ENCODE measurements at places on chromosomes 16 and 17.
A peak's percentile ranks its signal among the peaks of the same experiment; 100 is the strongest.

DNA sequence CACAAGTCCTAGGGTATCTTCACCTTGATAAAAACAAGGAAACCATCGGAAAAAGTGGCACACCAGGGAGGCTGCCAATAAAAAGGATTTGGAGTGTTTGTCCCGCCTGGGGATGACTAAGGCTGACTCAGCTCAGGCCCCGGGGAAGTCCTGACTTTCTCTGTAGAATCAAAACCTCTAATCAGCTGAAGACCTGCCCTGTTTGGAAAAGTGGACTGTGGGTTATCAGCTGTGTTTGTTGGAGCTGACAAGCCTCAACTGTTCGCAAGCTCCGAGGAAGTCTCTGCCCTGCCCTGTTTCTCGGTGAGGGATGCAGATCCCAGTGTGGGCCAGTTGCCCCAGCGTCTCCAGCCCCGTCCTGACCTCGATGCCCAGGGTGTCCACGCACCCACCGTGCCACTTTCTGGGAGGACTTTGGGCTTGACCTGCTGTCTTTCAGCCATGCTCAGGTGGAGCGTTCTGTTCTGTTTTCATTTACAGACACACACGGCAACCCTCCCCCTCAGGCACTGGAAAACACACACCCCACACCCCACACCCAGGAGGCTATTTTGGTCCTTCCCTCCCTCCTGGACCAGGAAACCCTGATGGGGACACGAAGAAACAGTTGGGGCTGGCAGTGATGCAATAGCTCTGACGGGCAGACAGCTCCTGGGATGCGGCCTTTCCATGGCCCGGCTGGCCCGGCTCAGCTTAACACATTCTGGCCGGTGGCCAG lies 27.6 kb upstream of the PITPNA start:
- no peak for DNase-seq

DNA sequence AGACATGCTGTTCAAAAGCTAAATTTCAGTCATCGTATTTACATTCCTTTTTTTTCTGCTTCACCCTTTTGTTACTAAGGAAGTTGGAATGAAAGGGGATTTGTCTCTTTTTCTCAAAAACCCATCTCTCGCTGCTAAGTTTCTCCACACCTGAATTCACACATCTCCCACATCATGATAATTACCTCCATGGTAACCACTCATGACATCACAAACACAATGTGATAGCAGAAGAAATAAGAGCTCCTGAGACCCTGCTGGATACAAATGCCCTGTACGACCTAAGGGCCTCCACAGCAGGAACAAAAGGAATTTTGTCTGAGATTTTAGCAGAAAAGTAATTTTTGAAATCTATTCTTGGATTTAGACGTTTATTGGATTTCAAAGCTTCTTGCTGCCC lies 82.6 kb upstream of the GNAO1 start:
- DNase-seq: no peak

- no peak for DNase-seq
Observed at GRCh38 chr16:85910854-85911247, 11.9 kb downstream of the IRF8 start.

GRCh38 chr16:2777903-2778629 lies 986 bp upstream of the ELOB start:
- DNase-seq: peak; percentile 11

DNA sequence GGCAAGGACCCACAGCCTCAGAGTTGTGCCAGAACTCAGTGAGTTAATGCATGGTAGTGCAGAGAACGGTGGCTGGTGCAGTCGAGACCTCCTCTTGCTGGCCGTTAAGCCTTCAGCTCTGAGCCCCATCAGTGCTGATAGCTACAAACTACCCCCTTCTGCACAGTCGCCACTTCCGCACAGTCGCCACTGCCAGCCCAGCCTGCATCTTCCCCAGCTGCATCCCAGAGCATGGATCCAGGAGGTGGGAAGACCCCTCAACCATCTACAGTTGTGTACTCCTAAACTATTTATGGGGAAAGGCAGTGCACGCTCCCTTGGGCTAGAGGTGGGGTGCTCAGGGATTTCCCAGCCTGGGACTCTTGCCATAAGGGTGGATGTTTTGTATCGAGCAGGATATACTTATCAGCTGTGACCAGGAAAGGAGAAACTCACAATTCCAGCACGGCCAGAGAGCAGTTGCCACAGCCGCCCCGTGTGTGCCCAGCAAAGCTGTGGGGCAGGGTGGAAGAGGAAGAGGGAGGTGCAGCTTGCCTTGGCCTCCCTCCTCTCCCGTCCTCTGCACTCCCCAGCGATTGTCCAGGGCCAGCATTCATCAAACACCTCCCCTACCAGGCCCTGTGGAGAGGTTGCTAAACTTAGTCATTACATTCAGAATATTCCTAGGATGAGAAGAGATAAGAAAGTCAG lies 49.5 kb upstream of the CMIP start:
- no peak for DNase-seq

GRCh38 chr16:22291860-22292318 lies 5.3 kb upstream of the POLR3E start:
- no peak for DNase-seq

All from CD8-positive, alpha-beta memory T cell (primary cell).